Ureter (tissue), 1 donor: ENCODE measurements at places on chromosomes 7 and 10. TPM values are rescaled to one million over a fixed set of nuclear protein-coding genes. Genes with fewer than 3 reads are reported as not detected.
A peak's percentile ranks its signal among the peaks of the same experiment; 100 is the strongest.

Gene SLC26A3
- 0.31 TPM for total RNA-seq

Gene PNLIPRP1
- total RNA-seq, result not detected

Gene CPEB3
- total RNA-seq, result 6.0 TPM

Gene LIPJ
- total RNA-seq, result 0.39 TPM

Gene SFRP4
- 1.9 TPM for total RNA-seq

Gene TMEM254
- total RNA-seq, result 38.0 TPM

Gene MLXIPL
- 4.6 TPM for total RNA-seq

Gene CEP55
- 0.89 TPM for total RNA-seq

Gene EPHA1
- 24.9 TPM for total RNA-seq

Gene CPA2
- total RNA-seq, result not detected

Gene PHKG1
- total RNA-seq, result 3.1 TPM

Gene HECW1
- total RNA-seq, result 1.3 TPM

Gene CBLL1
- total RNA-seq, result 29.0 TPM

Gene OPN4
- not detected for total RNA-seq

Gene FAM25C
- not detected for total RNA-seq

Gene IFIT1B
- total RNA-seq, result not detected

Gene WEE2
- total RNA-seq, result not detected

DNA sequence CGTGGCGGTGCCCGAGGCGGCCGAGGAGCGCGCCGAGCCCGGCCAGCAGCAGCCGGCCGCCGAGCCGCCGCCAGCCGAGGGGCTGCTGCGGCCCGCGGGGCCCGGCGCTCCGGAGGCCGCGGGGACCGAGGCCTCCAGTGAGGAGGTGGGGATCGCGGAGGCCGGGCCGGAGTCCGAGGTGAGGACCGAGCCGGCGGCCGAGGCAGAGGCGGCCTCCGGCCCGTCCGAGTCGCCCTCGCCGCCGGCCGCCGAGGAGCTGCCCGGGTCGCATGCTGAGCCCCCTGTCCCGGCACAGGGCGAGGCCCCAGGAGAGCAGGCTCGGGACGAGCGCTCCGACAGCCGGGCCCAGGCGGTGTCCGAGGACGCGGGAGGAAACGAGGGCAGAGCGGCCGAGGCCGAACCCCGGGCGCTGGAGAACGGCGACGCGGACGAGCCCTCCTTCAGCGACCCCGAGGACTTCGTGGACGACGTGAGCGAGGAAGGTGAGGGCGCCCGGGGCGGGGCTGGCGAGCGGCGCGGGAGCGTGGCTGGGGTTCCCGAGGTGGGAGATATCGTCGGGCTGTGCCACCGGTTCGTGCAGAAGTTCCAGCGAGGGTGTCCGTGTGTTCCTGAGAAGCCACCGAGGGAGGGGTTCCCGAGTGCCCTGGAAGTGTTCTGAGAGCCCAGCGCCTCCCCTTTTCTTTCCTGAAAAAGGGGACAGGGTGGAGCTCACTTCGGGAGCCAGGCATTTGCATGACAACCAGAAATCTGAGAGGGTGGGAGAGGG lies 495 bp downstream of the EIF3B start:
- no peak for DNase-seq

DNA sequence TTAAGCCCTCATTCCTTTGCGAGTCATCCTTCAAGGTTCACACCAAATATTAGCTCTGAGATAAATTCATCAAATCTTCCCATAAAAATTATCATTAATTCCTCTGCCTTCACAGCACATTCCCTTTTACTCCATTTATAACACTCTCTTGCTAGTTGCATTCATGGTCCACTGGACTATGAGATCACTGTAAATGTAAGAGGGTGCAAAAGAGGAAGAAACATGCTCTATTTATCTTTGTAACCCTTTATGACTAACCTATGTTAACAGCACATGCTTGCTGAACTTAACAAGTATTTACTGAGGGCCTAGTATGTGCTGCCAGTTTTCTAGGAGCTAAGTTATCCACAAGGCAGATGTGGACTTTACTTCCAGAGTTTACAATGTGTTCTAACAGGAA lies 86.7 kb upstream of the TMEM168 start:
- no peak for DNase-seq

DNA sequence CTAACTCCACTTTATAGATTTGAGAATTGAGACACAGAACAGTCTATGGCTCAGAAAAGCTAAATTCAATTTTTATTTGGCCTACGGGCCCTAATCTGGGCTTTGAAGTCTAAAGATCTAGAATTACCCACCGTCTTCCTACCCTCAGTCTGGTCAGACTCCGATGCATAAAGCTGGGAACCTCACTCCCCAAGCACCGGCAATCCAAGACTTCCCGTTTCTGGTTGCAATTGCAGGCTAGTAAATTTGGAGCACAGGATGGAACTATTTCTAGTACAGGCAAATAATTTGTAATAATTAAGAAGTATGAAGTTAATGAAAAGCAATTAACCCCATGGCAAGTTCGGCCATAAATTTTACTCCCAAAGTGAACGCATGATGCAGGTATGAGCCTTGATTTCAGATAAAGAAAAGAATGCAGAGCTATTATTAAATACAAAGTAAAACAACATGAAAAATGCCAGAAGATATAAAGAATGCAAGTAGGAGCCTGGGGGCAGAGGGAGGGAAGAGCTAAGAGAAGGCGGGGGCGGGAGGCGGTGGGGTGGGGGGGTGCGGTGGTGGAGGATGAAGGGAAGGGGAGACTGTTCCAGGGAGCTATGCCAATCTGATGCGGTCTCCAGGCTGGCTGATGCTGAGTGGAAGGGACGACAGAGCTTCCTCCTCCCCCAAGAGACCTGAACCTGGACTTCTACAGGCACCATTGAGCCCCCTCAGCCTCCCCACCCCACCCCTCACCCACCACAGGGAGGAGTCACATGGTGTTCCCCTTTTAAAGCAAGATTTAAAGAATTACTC lies 45.1 kb downstream of the BPGM start:
- DNase-seq, result peak; percentile 50

- no peak for DNase-seq
These were observed 26.5 kb upstream of the TLL2 start for GRCh38 chr10:96540240-96540639.

- no peak for DNase-seq
These were observed 317.3 kb downstream of the DGKB start for GRCh38 chr7:14585232-14585631.

DNA sequence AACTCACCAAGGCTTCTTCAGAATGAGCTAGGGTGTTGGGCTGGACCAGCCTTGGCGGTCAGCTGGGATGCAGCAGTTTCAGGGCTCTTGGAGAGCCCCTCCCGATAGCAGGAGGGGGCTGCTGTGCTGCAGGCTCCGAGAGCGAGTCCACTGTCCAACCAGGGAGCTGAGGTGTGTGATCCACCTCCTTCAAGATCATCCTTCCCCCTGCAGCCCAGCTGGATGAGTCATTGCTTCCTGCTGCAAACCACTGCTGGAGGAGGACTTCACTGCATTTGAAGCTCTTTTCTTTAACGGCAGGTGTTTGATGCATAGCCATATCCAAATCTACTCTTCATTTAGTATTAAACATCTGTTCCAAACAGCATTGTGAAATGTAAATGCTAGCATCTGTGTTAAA lies 54.2 kb upstream of the EBF3 start:
- no peak for DNase-seq

DNA sequence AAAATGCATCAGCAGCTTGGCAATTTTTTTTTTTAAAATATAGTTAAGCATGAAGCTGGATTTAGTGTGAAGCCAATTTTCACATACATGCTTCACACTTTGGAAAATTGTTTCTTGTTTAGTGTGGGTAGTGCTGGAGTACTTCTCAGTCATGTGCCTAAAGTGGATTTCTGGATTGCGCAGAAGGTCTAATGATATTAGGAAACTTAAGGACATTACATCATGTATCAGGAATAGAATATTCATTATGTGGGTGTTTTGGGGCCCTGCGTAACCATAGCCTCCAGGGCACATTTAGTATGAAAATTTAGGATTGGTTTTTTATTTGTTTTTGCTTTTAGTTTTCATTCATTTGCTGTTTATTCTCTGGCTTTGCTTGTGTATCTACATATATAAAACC lies 28.8 kb upstream of the BNIP3 start:
- no peak for DNase-seq

GRCh38 chr10:122460891-122461293 lies 461 bp upstream of the HTRA1 start:
- DNase-seq, result no peak

GRCh38 chr10:44822966-44823365 lies 88.2 kb upstream of the TMEM72 start:
- DNase-seq, result no peak

DNA sequence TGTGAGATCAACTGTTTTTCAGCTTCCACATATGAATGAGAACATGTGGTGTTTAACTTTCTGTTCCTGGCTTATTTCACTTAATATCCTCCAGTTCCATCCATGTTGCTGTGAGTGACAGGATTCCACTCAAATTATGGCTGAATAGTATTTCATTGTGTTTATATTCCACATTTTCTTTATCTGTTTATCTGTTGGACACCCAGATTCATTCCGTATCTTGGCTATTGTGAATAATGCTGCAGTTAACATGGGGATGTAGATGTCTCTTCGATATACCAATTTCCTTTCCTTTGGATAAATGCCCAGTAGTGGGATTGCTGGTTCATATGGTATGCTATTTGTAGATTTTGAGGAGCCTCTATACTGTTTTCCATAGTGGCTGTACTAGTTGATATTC lies 47.9 kb downstream of the GALNT11 start:
- DNase-seq, result no peak

DNA sequence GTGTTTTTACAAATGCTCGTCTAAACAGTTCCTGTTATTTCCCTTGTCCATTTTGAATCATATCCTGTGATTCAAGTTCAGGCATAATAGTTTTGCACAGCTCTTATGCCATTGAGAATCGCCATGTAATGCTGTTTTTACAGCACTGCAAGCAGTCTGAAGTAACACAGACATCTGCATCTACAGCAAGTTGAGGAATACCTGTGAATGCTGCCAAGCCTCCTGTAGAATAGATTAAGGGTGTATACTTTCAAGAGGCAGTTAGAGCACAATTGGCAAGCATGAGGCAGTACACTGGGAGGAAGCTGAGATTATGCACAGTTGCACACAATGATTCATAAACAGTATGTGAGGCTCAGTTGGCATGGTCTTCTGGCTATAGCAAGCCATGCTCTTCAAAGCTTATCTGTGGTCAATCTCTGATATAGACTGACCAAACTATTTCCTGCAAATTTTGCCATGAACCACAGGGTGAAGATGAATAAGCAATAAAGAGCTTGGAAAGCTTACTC lies 121.9 kb upstream of the AKR1E2 start:
- no peak for DNase-seq

- DNase-seq, result no peak
These were observed 7.6 kb upstream of the CD36 start for GRCh38 chr7:80630608-80631405.

DNA sequence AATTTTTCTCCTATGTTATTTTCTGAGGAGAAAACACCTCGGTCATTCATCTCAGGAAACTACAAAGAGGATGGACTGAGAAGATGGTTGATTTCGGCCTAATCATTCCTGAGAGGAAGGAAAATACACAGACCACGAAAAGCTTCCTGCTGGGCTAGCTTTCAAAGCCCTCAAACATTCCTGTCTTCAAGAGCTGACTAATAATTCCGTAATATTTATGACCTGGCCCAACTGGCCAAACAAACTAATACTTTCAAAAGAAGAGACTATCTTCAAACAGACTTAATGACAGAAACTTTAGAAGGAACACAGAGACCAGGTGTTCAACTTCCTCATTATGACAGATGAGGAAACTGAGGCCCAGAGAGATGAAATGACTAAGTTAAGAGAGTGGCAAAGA lies 215.1 kb upstream of the FRMD4A start:
- peak; percentile 38 for DNase-seq

- DNase-seq, result no peak
These were observed 72.6 kb downstream of the TPK1 start for GRCh38 chr7:144763291-144763690.

GRCh38 chr7:3533040-3533439 lies 232.0 kb downstream of the SDK1 start:
- no peak for DNase-seq

- no peak for DNase-seq
These were observed 7.0 kb downstream of the UMAD1 start for GRCh38 chr7:7647495-7648036.

- DNase-seq, result no peak
These were observed 231.6 kb downstream of the ADK start for GRCh38 chr10:74382663-74383062.

- DNase-seq, result no peak
These were observed 38.2 kb upstream of the ANK3 start for GRCh38 chr10:60427709-60428386.

GRCh38 chr10:109679478-109679877 lies 243.8 kb downstream of the XPNPEP1 start:
- no peak for DNase-seq

DNA sequence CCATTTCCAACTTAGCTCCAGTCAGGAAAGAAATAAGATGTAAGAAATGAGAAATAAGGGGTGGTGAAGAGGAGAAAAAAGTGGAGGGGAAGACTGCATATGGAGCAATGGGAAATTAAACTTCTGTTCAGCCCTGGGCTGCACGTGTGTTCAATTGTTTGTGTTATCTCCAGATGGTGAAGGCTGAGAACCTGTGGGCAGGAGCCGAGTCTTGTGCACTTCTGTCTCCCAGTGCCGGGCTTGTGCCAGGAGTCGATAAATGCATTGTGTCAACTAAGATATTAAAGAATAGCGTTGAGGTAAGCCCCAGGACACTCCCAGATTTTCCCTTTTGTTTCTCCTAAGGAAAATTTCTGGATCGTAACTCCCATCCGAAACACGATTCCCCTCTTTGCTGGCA lies 98.2 kb downstream of the PRLHR start:
- no peak for DNase-seq

- no peak for DNase-seq
These were observed 173.0 kb downstream of the SKAP2 start for GRCh38 chr7:26691406-26691805.

GRCh38 chr7:134362587-134363483 lies 46.1 kb upstream of the SLC35B4 start:
- no peak for DNase-seq

- peak; percentile 34 for DNase-seq
These were observed 95.1 kb upstream of the PPP2R2D start for GRCh38 chr10:131805696-131806095.

GRCh38 chr10:96358851-96359540 lies at the start of gene OPALIN:
Gene OPALIN (minus strand): TSS chr10:96359002. CDS start chr10:96358896, 106 bp downstream.
- DNase-seq, result no peak

- DNase-seq, result no peak
These were observed 34.4 kb downstream of the DLG5 start for GRCh38 chr10:77892021-77892739.

GRCh38 chr7:141674702-141675101 lies 27.3 kb downstream of the DENND11 start:
- no peak for DNase-seq

DNA sequence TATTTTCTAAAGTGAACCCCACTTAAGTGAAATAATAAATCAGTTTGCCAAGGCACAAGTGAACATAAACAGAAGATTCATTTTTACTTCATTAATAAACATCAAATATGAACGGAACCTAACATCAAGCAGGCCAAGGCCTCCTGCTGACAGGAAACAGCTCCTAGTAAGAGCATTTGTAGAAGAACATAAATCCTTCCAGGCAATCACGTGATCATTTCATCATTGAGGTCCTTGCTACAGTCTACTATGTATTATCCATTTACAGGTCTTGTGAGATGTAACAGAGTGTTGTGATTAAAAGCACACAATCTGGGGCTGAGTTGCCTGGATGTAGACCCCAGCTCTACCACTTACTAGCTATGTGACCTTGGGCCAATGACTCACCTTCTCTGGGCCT lies 70.6 kb downstream of the CALD1 start:
- no peak for DNase-seq

GRCh38 chr7:82335927-82336326 lies 107.7 kb downstream of the CACNA2D1 start:
- no peak for DNase-seq
